ENCODE measurements at places on chromosomes 3 and 15.

DNA sequence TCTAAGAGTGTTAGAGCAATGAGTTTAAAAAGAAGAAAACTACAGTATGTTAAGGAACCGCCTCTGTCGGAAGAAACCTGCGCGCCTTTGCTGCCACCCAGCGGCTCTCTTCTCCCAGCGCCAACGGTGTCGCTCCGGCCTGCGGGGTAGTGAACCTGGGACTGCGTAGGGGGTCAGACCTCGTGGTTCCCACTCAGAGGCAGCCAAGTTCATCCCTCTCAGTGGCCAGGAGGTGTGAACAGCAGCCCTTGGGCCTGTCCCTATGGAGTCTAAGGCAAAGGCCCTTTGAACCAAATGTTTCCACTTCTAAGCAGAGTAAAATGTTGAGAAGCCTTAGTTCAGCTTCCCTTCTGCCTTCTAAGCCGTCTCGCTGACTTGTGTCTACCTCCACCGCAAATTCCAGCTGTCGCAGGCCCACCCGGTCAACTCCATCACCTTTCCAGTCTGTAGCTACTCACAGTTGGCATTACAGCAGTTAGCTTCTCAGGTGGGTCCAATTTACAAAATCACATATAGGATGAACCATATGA is 980 bp upstream of the RAB27A start:
- peak; percentile 69 for DNase-seq

DNA sequence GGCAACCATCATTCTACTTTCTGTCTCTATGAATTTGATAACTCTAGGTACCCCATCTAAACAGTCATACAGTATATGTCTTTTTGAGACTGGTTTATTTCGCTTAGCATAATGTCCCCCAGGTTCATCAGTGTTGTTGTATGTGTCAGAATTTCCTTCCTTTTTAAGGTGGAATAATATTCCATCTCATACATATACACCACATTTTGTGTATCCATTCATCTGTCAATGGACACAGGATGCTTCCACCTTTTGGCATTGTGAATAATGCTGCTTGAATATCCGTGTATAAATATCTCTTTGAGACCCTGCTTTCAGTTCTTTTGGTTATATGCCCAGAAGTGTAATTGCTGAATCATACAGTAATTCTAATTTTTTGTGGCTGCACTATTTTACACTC is 10.4 kb upstream of the ZFAND6 start:
- DNase-seq = no peak

DNA sequence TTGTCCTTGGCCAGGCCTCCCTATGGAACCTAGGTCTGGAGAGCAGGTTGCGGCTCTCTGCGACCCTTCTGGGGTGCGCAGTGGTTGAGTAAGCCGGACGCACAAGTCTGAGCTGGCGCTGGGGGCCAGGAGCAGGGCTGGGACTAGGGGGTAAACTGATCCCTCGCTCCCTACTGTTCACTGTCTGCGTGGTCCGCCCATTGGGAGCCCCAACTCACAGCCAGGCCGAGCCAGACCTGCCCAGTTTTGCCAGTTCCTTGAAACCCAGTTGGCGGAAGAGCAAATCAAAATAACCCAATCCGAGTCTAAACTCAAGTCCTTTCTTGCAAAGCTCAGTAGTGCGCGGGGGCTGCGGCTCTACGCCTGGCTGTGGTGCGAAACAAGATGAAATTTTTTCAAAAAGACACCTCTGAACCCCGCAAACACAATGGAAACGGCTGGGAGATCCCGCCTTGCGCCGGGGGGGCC is 17.5 kb downstream of the RGMA start:
- DNase-seq = no peak

- DNase-seq = no peak
These were observed 16.8 kb downstream of the MRAS start for GRCh38 chr3:138365253-138365555.

DNA sequence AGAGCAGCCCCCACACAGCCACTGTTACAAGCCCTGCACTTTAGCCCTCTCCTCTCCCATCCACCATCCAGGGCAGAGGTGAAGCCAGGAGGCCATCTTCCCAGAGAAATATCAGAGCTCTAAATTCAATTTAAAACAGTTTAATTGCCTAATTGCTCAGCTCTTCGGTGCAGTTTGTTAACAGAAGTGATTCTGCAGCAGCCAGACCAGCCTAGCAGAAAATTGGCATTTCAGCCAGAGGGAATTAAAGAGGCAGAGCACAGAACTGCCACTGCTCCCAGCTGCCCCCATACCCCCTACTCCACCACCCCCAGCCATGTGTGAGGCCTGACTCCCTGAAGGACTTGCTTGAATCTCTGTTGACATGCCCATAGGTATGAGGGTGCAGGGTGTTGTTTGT is 38.5 kb downstream of the TPRA1 start:
- DNase-seq = no peak

- DNase-seq = no peak
These were observed 47.1 kb downstream of the SLC25A26 start for GRCh38 chr3:66267906-66268305.

DNA sequence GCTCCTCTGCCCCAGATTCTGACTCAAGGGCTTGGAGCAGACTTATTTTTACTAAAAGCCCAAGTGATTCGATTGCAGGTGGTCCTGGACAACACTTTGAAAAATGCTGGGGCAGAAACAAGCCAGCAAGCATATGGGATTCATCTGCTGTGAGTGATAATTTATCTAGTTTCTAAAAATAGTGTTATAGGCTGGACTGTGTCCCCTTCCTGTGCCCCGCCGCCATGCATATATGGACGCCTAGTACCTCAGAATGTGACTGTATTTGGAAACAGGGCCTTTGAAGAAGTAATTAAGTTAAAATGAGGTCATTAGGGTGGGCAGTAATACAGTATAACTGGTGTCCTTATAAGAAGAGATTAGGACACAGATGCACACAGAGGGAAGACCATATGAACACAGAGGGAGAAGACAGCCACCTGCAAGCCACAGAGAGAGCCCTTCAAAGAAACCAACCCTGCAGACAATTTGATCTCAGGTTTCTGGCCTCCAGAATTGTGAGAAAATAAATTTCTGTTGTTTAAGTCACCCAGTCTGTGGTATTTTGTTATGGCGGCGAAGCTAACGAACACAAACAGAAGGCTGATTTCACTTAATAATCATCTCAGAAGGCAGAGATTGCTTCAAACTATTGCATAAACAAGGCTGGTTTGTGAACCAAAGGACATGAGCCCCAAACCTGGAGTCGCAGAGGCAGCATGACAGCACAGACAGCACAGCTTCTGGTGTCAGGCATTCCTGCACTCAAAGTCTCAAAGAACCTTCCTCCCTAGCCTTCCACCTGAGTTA is 59.1 kb downstream of the CCNL1 start:
- DNase-seq = no peak

GRCh38 chr15:35958021-35958420 is 412.1 kb upstream of the DPH6 start:
- DNase-seq = no peak

DNA sequence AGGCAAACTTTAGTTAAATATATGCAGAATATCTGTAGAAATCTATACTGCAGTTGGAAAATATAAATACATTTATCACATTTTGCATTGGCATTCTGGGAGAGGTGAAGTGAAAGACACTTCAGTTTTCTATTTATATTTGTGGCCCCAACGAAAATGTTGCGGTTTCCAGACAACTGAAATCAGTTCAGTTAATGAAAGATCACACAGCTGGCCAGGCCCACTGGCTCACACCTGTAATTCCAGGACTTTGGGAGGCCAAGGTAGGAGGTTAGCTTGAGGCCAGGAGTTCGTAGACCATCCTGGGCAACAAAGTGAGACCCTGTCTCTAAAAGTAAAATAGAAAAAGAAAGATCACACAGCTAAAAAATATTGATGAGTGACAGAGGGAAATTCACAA is 11.9 kb upstream of the CLASP2 start:
- no peak for DNase-seq

DNA sequence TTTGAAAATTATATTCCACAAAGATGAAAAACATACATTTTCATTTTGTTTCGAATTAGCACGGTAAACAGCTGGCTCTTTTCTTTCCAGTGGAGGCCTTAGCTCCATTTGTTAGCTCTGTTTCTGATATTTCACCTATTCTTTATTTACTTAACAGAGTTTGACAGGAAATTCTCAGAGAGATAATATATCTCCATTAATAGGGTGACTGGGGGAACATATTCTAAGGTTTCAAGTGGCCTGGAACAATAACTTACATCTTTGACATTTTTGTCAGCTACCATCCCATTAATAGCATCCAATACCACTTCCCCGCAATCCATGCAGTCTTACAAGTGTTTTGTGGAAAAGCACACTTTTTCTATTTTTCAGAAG is 577.6 kb upstream of the MDFIC2 start:
- no peak for DNase-seq

All from hematopoietic multipotent progenitor cell (in vitro differentiated cells).